Fibroblast of skin of abdomen (primary cell): ENCODE measurements at places on chromosomes 4 and X.

DNA sequence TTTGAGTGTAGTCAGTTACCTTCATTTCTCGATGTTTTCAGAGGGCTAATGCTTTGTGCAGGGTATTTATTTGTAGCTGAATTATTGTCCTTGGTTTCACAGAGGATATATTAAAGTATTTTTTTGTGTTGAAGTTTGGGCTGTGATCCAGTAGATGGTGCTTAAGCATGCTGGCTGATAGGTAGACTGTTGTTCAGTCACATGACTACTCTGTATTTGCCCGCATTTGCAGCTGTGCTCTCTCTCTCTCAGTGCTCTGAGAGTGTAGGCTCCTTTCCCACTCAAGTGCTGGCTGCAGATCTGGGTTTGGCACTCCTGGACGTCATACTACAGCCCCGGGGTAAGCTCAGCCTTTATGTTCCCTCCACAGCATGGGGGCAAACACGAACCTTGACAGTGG is 21.7 kb downstream of the RAB40AL start:
- DNase-seq, result no peak

DNA sequence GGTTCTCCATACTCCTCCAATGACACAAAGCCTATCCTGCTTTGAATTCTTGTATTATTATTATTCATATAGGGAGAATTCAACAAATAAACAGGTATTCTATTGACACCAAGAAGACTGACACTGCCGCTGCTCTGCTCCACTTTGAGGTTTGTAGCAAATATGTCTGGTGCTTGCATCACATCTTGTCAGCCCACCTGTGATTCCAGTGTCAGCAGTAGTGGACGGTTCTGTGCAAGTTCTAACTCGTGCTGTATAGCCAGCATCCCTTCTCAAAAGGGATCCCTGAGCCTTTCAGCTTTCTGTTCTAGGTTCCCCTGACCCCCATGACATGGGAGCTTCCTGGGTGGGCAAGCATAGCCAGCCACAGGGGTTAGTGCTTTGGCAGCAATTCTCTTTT is 296.0 kb upstream of the FTHL17 start:
- no peak for DNase-seq

GRCh38 chr4:89438102-89438831 is 130.7 kb upstream of the GPRIN3 start:
- peak; percentile 35 for DNase-seq

DNA sequence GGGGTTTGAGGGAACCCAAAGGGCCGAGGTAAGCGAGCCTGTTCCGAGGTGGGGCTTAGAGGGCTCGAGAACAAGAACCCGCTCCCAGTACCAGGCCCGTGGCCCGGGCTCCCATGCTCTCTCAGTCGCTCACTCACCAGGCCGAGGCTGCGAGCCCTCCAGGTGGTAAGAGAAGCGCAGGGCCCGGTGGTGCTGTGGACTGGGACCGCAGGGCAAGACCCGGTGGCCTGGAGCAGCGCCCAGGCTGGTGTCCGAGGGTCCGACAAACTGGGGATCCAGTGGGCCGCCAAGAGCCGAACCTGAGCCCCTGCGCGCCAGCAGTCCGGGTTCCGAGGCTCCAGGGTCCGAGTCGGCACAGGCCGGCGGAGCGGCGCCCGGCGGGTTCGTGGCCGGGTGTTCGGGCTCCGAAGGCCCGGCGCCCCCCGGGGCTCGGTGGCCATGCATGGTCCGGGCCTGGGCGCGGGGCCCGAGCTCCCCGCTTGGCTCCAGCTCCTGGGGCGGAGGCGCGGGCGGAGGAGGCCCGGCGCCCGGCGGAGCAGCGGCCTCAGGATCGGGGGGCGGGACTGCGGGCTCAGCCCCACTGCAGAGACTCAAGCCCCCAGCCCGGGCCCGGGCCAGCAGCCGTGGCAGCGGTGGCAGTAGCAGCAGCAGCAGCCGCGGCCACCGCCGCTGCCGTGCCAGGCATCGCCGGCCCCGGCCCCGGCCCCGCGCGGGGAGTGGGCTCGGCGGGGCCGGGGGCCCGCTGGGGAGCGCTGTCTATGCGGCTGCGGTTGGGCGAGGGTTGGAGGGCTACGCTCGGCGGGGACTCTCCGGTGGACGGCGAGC is 833 bp downstream of the FGD1 start:
- DNase-seq, result no peak

GRCh38 chrX:129553619-129554288 is 13.7 kb downstream of the OCRL start:
- DNase-seq, result no peak

DNA sequence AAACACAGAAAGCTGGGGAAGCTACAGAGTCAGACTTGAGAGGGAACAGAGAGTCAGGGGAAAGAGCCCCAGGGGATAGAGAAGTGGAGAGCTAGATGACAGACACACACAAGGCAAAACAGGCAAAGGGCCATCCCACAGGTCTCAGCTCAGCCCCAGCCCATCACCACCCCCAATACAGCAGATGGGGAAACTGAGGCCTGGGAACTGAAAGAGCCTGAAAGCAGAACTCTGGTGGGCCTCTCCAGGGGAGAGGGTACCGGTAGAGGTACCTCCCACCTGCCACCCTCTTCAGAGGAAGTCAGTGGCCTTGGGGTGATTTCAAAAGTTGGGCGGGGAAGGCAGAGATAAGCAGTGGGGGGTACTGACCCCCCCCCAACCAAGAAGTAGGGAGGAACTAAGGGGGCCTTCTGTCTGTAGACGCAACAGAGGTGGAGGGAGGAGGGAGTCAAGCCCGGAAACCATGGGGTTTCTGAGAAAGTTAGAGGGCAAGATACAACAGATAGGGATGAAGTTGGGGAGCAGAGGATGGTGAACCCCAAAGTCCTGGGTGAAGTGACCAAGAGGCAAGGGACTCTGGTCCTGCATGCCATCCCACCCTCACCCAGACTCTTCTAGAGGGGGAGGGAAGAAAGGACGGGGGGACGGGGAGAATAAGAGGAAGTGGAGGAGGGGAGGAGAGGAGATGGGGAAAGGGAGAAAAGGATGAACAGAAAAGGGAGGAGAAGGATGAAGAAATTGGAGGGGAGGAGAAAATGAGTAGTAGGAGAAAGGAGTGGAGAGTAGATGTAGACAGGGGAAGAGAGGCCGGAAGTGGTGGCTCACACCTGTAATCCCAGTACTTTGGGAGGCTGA is 3.2 kb downstream of the GATA1 start:
- no peak for DNase-seq
